ENCODE measurements at places on chromosomes 4 and X. TPM values are rescaled to one million over a fixed set of nuclear protein-coding genes. Genes with fewer than 3 reads are reported as not detected.
A peak's percentile ranks its signal among the peaks of the same experiment; 100 is the strongest.

Gene RAB9B
- total RNA-seq, result 4.5 TPM

Gene AKAP14
- not detected for total RNA-seq

Gene TRIM60
- total RNA-seq, result not detected

Gene DDIT4L
- total RNA-seq, result 0.55 TPM

Gene GAGE2A
- not detected for total RNA-seq

Gene ATOH1
- not detected for total RNA-seq

Gene NXF2
- not detected for total RNA-seq

Gene XAGE1A
- total RNA-seq, result not detected

Gene TKTL2
- total RNA-seq, result not detected

Gene FAM9B
- not detected for total RNA-seq

Gene DGAT2L6
- total RNA-seq, result not detected

DNA sequence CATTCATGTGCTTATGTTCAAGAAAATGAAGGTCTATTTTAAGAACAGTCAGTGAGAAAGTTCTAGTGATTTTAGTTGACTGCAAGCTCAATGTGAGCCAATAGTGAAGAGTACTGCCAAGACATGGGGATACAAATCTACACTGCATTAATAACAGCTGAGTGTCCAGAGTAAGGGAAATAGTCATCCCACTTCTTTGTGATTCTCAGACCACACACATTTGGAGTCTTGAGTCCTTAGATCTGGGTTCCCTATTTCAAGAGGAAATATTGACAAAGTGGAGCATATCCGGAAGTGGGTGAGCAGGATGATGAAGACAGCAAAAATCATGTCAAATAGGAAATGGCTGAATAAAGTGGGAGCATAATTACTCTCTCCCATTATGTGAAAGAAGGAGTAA lies 171.1 kb downstream of the LARP7 start:
- H3K4me3 ChIP-seq, result no peak overlapping the region
- H3K4me1 ChIP-seq, result no peaks in the 10 kb centered on the region
- H3K36me3 ChIP-seq, result no peaks in the 10 kb centered on the region
- peak; percentile 47 for DNase-seq
- no peak overlapping the region for H3K27ac ChIP-seq

GRCh38 chr4:7630568-7631287 lies 196.0 kb upstream of the PSAPL1 start:
- DNase-seq, result no peak
- no peak overlapping the region for H3K4me3 ChIP-seq
- peaks cover 24% of the 10 kb centered on the region for H3K4me1 ChIP-seq
- no peak overlapping the region for H3K27ac ChIP-seq
- no peaks in the 10 kb centered on the region for H3K36me3 ChIP-seq

DNA sequence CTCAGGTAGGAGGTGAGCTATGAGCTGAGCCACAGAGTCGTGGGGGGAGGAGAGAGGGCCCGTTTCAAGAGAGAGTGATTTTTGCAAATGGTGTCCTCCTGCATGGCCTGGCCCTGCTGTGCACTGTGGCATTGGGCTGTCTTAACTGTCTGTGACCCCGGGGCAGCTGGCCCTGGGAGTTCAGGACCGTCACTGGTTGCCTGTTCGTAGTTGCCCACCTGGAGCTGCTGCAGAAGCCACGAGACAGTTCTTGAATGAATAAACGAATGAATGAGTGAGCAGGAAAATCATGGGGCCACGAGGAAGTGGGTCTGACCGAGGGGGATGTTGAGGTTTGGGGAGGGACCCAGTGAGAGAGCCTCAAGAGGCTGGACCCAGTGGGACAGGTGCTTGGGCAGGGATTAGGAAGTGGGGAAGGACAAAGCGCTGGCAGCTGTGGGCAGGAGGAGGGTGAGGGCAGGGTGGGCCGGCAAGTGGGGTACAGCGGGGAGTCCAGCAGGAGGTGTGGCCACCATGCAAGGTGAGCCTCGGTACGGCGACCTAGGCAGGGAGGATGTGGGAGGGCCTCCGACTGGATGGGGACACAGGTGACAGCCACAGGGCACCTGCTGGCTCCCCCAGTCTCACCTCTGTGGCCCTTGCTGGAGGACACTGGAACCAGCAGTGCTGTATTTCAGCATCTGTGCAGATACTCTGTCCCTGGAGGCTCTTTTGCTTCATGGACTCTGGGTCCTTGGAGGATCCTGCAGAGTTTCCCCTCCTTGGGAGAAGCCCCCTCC lies 10.2 kb downstream of the RGS12 start:
- H3K4me1 ChIP-seq, result peaks cover 78% of the 10 kb centered on the region
- no peak overlapping the region for H3K27ac ChIP-seq
- H3K27me3 ChIP-seq, result no peaks in the 10 kb centered on the region
- H3K36me3 ChIP-seq, result no peaks in the 10 kb centered on the region
- H3K4me3 ChIP-seq, result no peak overlapping the region

GRCh38 chr4:94577136-94577535 lies 125.4 kb downstream of the PDLIM5 start:
- peak; percentile 80 for DNase-seq
- H3K36me3 ChIP-seq, result peaks cover 11% of the 10 kb centered on the region
- H3K4me3 ChIP-seq, result no peak overlapping the region

- DNase-seq, result peak; percentile 51
- H3K36me3 ChIP-seq, result no peaks in the 10 kb centered on the region
- H3K4me3 ChIP-seq, result no peak overlapping the region
- no peak overlapping the region for H3K27ac ChIP-seq
- no peaks in the 10 kb centered on the region for H3K27me3 ChIP-seq
Observed at GRCh38 chrX:110992611-110993010, 103.4 kb upstream of the PAK3 start.

DNA sequence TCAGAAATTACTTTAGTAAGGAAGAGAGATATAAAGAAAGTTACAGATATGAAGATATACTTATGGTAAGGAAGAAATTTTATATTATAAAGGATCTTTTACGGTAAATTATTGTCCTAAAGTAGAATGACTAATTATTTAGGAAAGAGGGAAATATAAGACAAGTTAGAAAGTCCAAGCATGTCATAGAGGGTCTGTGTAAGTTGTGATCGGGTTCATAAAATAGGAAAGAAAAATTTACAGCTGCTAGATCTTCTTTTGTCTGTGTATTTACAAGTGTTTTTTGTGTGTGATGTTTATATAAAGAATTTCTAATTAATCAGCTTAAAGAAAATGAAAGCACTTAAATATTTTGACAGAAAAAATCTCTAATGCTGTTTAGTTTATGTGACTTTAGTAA lies 1054.9 kb upstream of the DIAPH2 start:
- H3K4me1 ChIP-seq, result no peaks in the 10 kb centered on the region
- no peaks in the 10 kb centered on the region for H3K27me3 ChIP-seq
- H3K27ac ChIP-seq, result no peak overlapping the region
- DNase-seq, result no peak
- no peak overlapping the region for H3K4me3 ChIP-seq
- no peaks in the 10 kb centered on the region for H3K36me3 ChIP-seq

GRCh38 chr4:79678472-79679202 lies 270.6 kb upstream of the GK2 start:
- H3K27me3 ChIP-seq, result no peaks in the 10 kb centered on the region
- DNase-seq, result no peak
- no peaks in the 10 kb centered on the region for H3K36me3 ChIP-seq
- H3K4me3 ChIP-seq, result no peak overlapping the region
- peaks cover 5% of the 10 kb centered on the region for H3K4me1 ChIP-seq
- H3K27ac ChIP-seq, result no peak overlapping the region

GRCh38 chr4:80532674-80533333 lies 197.3 kb downstream of the CFAP299 start:
- no peak overlapping the region for H3K27ac ChIP-seq
- no peaks in the 10 kb centered on the region for H3K36me3 ChIP-seq
- no peak for DNase-seq
- H3K27me3 ChIP-seq, result no peaks in the 10 kb centered on the region
- no peaks in the 10 kb centered on the region for H3K4me1 ChIP-seq
- H3K4me3 ChIP-seq, result no peak overlapping the region

GRCh38 chr4:56410247-56411062 lies 23.2 kb upstream of the AASDH start:
- peaks cover 19% of the 10 kb centered on the region for H3K4me1 ChIP-seq
- peak overlapping the region; percentile 55 for H3K27ac ChIP-seq
- H3K27me3 ChIP-seq, result no peaks in the 10 kb centered on the region
- DNase-seq, result peak; percentile 47
- peak overlapping the region; percentile 10 for H3K4me3 ChIP-seq

DNA sequence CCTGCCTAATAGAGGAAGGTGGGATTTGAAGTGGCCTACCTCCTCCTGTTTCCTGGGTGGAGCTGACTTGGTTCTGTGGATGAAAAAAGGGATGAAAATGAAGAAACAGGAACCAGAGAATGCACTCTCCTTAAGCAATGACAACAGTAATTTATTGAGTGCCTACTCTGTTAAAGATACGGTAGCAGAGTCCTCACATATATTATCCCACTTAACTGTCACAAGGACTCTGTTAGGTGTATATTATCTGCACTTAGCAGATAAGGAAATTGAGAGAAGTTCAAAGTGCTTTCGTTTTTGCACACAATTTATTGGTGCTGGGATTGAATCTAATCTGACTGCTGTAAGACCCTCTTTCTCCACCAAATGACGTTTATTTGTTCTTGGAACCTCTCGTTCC lies 301.2 kb downstream of the PACRGL start:
- H3K4me3 ChIP-seq, result no peak overlapping the region
- DNase-seq, result no peak
- H3K36me3 ChIP-seq, result no peaks in the 10 kb centered on the region
- H3K27me3 ChIP-seq, result no peaks in the 10 kb centered on the region
- H3K27ac ChIP-seq, result no peak overlapping the region

- DNase-seq, result no peak
- no peaks in the 10 kb centered on the region for H3K27me3 ChIP-seq
- H3K36me3 ChIP-seq, result no peaks in the 10 kb centered on the region
Observed at GRCh38 chr4:47631161-47631560, 146.1 kb downstream of the ATP10D start.

DNA sequence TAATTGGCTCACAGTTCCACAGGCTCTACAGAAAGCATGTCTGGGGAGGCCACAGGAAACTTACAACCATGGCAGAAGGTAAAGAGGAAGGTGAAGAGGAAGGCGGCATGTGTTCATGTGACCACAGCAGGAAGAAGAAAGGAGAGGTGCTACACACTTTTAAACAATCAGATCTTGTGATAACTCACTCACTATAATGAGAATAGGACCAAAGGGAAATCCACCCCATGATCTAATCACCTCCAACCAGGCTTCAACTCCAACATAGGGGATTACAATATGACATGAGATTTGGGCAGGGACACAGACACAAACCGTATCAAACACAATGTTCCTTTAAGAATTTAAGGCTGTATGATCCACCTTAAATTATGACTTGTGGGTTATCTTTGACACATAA lies 10.5 kb upstream of the PGM2 start:
- no peak overlapping the region for H3K27ac ChIP-seq
- DNase-seq, result no peak
- no peaks in the 10 kb centered on the region for H3K27me3 ChIP-seq
- H3K4me3 ChIP-seq, result no peak overlapping the region

DNA sequence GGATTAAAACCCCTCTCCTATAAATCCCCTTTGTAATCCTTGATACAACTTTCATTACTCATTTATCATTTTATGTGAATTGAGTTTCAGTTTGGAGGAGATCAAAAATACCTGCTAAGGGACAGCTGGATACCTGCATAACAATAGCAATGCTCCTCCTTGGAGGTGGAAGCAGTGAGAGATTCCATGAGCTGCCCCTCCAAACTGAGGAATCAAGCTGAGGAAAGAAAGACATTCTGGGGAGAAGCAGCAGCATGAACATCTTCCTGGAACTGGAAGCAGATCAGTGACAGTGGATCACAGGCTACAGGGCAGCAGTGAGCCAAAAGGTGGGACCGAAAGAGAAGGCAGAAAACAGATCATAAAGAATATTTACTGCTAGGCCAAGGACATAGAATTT lies 199.8 kb upstream of the CNKSR2 start:
- no peaks in the 10 kb centered on the region for H3K27me3 ChIP-seq
- H3K4me1 ChIP-seq, result no peaks in the 10 kb centered on the region
- no peak for DNase-seq
- no peaks in the 10 kb centered on the region for H3K36me3 ChIP-seq

GRCh38 chr4:13762130-13762529 lies 134.6 kb upstream of the BOD1L1 start:
- H3K27ac ChIP-seq, result no peak overlapping the region
- H3K27me3 ChIP-seq, result no peaks in the 10 kb centered on the region
- no peaks in the 10 kb centered on the region for H3K4me1 ChIP-seq
- DNase-seq, result no peak

GRCh38 chrX:124378643-124379042 lies 32.3 kb downstream of the SH2D1A start:
- H3K4me3 ChIP-seq, result no peak overlapping the region
- no peak overlapping the region for H3K27ac ChIP-seq
- no peaks in the 10 kb centered on the region for H3K4me1 ChIP-seq
- H3K27me3 ChIP-seq, result no peaks in the 10 kb centered on the region

- no peaks in the 10 kb centered on the region for H3K36me3 ChIP-seq
- H3K27me3 ChIP-seq, result no peaks in the 10 kb centered on the region
- no peak for DNase-seq
- H3K27ac ChIP-seq, result peak overlapping the region; percentile 67
- H3K4me3 ChIP-seq, result no peak overlapping the region
Observed at GRCh38 chr4:26288355-26288909, 32.4 kb upstream of the RBPJ start.

DNA sequence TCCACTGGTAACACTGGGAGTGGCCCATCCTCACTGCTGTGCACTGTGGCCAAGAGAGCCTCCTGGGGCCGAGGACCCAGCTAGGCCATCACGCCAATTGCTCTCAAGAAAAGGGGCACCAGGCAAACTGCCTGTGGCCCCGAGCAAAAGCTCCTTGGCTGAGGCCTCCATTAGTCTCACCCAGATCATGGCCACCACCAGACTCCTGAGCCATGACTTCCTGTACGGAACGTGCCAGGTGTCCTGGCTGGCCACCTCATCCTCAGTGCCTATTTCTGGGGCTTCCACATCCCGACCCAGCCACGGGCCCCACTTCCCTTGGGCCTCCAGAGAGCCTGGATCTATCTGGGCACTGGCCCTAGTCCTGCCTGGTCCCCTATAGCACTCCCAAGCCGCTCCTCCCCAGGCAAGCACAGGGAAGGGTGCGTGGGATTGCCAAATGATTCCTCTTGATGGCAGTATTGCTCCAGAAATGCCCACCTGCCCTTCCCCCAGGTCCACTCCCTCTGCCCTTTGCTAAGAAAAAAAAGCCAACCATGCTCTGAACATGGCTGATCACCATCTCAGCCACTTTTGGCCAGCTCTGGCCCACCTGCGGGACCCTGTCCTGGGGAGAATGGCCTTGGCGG lies 212.6 kb upstream of the AGTR2 start:
- no peak overlapping the region for H3K27ac ChIP-seq
- no peaks in the 10 kb centered on the region for H3K36me3 ChIP-seq
- H3K4me3 ChIP-seq, result no peak overlapping the region
- no peaks in the 10 kb centered on the region for H3K27me3 ChIP-seq
- no peaks in the 10 kb centered on the region for H3K4me1 ChIP-seq

- DNase-seq, result no peak
- H3K36me3 ChIP-seq, result no peaks in the 10 kb centered on the region
- no peak overlapping the region for H3K27ac ChIP-seq
- H3K27me3 ChIP-seq, result no peaks in the 10 kb centered on the region
Observed at GRCh38 chr4:177214935-177215334, 94.7 kb upstream of the NEIL3 start.
